EH (cell line): ENCODE measurements at places on chromosomes 7 and 10.

- no peak for DNase-seq
Measured at GRCh38 chr10:25294032-25294926, 119.5 kb downstream of the GPR158 start.

DNA sequence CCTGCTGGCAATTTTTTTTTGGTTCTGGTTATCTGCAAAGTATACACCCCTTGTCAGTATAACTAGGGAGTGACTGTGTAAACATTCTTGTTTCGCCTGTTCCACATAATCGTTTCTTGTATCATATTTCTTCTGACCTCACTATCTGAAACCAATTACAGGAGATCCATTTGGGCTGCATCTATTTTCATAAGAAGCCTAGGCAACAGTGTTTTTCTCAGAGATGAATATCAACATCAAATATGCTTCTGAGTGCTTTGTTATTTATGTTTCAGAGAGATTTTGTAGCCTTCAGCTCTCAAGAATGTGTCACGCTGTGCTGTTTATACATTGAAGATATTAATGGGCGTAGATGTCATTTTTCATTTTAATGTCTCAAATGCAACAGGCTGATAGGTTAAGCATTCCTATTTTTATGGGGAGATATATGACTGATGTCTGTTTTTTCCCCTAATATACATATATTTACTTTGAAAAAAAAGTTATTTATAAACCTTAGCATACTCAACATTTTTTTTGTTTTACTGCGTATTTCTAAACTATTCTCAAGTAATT lies 115.5 kb downstream of the FOXP2 start:
- DNase-seq: no peak

DNA sequence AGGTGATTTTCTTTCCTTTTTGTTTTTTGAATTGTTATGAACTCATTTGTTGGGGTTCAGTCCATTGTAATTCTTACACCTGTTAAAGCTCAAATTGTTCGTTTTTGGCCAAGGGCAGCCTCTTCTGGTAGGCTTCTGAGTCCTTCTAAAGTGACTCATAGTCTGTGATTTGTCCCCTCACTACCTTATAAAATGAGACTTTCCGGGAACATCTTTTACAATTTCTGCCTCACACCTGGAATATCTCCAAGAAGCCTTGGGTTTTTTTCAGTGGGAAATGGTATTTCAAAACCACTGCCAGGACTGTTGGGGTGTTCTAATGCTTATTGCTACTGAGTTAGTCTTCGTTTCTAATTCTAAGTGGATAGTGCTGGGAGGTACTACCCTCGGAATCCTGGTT lies 56.7 kb downstream of the BMPR1A start:
- peak; percentile 48 for DNase-seq

DNA sequence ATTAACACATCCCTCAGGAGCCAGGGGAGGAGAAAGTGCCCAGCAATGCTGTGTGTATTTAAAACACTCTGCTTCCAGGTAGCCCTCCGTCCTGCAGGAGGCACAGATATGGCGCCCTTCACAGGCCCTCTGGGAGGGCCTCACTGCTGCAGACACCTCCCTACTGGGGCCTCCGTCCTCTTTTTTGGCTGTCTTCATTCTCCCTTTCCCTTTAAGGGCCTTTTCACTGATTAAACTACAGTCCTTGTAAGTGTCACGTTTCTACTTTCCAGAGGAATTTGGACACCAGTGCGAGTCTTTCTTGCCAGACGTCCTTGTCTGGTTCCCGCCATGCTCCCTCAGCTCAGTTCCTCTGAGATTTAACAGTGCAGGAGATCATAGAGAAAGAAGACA lies 39.7 kb upstream of the MKRN1 start:
- DNase-seq: no peak

DNA sequence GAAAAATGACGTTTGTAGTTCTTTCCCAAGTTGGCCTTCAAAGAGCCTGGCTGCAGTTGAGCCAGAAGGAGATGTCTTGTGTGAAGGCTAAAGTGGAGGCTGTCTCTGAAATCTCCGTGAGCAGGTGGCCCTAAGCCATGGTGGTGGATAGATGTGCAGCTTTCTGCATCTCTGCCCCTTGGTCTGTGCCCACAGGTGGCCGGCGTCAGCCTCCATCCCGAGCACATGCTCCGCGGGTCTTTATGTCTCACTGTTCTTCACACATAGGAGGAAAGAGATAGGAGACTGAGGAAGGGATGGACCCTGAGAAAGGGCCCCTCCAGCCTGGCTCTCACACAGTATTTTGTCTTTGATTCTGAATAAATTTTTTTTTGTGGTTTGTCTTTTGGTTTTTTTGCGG lies 30.3 kb upstream of the SLC26A4 start:
- no peak for DNase-seq

- DNase-seq: no peak
Measured at GRCh38 chr7:124251636-124252035, 218.8 kb upstream of the TMEM229A start.
